ENCODE measurements at places on chromosomes 11 and 22.

DNA sequence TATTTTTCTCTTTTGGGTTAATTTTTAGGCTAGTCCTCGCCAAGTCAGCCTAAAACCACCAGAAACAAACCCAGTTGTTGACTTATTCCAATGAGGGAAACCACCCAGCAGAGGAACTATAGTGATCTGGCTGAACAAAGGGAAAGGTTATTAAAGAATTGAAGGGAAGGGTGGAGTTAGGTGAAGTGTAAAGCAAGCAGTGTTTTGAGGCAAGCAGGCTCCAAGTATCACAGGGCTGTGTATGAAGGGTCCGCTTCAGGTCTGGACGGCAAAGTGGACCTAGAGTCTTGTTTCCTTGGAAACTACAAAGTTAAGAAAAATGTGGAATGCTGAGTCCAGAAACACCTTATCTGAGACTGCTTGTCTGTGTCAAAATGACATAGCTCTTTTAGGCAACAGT, 3.2 kb upstream of the TCN2 start:
- DNase-seq, result no peak

DNA sequence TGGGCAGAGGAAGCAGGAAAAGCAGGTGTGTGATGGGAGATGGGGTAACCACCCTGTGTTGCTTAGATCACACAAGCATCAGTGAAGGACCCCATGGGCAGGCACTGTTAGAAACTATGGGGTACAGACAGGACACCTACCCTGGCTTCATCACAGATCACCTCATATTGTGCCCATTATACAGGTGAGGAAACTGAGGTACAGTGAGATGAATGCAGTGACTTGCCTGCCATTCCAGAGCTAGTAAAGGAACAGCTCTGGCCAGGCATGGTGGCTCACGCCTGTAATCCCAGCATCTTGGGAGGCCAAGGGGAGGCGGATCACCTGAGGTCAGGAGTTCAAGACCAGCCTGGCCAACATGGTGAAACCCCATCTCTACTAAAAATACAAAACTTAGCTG, 5.9 kb upstream of the MARK2 start:
- no peak for DNase-seq

GRCh38 chr11:126280595-126280994, 2.3 kb upstream of the TIRAP start:
- DNase-seq, result no peak

DNA sequence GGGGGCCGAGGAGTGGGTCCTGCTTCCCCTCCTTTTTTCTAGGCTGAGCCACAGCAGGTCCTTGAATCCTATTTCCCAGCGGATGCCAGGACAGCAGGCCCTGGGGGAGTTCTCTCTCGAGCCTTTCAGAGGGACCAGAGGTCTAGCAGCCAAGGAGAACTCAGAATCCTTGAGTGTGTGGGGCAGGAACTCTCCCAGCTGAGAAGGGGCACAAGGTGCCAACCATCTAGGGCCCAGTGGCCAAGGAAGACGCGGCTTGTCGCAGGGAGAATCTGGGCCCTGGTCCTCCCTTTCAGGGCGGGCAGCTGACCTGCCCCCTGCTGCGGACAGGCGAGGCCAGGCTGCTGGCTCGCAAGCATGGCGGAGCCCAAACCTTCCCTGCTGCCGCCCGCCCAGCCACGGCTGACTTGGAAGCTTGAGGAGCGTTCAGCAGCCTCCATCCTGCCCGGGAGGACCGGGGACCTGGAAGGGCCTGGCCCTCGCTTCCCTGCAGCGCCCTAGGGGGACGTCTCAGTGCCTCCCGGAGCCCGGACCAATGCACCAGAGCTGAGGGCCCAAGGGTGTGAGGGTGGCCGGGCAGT, 972 bp upstream of the TSSC4 start:
- DNase-seq, result no peak

DNA sequence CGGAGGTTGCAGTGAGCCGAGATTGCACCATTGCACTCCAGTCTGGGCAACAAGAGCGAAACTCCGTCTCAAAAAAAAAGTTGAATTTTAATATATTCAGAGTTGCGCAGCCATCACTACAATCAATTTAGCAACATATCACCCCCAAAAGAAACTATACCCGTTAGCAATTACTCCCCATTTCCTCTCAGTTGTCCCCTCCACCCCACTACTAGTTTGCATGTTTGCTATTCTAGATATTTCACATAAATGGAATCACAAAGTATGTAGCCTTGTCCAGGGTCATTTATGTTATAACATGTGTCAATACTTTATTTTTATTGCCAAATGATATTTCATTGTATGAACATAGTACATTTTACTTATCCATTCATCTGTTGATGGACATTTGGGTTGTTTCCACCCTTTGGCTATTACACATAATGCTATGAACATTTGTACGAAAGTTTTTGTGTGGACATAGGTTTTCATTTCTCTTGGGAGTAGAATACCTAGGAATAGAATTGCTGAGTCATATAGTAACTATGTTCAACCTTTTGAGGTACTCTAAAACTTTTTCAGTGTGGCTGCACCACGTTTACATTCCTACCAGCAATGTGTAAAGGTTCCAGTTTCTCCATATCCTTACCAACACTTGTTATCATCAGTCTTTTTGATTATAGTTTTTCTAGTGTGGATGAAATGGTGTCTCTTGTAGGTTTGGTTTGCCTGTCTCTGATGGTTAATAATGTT, 2.2 kb downstream of the ZNF143 start:
- no peak for DNase-seq

DNA sequence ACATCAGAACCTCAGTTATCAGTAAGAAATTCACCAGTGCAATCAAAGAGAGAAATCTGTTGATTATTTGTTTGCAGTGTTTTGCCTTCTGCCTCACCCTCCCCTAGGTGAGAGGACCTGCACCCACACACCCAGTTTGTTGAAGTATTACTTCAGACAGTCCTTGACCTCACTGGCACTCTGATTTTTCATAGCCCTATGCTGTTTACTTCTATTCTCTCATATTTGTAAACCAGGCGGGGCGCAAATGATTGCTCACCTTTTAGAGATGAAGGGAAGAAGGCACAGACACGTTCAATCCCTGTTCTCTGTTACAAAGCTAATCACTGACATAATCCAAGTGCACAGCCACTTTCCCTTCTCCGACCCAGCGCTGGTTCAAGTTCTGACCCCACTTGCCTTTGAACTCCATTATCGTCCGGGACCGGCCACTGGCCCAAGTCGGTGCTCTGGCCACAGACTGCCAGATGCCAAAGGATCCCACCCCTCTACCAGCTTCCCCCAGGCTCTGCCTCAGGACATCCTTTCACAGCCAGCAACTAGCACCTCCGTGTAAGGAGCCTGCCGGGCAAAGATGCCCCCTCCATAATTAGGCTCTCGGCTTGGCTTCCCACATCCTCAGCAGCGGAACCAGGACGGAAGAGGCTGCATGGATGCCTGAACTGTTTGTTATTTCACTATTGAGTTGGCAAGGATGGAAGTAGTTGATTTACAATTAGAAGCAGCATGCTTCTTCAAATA, 1.7 kb downstream of the ETS1 start:
- no peak for DNase-seq

DNA sequence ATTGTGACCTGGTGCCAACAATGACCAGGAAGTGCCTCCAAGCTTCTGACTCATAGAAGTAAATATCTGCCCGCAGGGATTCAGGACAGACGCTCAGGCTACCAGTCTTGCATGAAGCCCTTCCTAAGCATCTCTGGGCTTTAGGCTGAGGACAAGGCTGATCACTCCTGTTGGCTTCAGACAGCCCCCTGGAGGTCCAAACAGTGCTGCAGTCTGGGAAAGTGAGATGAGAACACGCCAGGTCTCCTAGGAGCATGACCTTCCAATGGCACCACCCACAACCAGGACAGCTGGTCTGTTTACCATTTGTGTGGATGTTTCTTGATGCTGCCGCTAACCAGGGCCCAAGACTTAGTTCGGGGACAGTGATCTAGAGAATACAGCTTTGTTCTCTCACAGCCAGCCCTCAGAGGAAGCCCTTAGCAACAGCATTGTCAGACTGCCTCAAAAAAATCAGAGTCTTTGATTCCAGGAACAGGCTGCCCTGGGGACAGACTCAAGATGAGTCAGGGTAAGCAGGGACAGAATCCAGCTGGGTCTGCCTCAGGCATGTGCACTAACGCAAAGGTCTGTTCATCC, 111.2 kb downstream of the ZNF280B start:
- DNase-seq, result no peak

DNA sequence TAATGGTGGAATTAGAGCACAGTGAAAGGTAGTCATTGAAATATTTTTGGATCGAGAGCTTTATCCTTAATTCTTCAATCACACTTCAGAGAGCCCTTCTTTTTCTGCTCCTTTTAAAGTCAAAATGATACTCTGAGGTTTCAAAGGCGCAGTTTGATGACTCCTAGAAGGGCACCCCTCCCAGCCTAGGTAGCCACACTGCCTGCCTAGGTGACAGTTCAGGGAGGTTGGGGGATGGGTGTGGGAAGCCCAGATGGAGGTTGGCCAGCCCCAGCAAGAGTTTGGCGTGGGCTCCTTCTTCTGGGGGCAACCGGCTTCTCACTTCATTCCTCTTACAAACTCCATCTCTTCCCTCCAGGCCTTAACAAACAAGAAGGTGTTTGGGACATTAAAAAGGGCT, 28.6 kb upstream of the PHF21A start:
- no peak for DNase-seq

DNA sequence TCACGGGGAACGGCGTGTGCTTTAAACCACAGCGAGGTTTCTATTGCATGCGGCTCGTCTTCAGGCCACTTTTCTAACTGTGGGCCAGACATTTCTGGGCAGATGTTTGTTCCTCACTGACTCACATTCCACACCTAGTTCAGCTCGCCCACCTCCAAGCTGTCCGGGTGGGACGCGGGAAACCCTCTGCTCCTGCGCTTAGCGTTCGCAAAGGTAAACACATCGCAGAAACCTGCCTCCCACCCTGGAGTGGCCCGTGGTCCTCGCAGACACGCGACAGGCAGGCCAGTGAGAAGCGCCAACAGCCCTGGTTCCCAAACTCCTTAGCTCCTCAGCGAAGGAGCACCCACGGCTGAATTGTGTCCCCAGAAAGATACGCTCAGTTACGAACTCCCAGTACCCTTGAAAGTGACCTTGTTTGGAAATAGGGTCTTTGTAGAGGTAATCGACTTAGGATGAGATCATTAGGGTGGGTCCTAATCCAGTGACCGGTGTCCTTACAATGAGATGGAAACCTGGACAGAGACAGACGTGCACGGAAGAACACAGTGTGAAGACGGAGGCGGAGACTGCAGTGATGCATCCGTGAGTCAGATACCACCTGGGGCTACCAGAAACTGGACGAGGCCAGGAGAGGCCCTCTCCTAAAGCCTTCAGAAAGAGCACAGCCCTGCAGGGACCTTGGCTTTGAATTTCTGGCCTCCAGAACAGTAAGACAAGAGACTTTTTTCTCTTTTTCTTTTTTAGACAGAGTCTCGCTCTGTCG, 82.7 kb downstream of the CELSR1 start:
- no peak for DNase-seq

DNA sequence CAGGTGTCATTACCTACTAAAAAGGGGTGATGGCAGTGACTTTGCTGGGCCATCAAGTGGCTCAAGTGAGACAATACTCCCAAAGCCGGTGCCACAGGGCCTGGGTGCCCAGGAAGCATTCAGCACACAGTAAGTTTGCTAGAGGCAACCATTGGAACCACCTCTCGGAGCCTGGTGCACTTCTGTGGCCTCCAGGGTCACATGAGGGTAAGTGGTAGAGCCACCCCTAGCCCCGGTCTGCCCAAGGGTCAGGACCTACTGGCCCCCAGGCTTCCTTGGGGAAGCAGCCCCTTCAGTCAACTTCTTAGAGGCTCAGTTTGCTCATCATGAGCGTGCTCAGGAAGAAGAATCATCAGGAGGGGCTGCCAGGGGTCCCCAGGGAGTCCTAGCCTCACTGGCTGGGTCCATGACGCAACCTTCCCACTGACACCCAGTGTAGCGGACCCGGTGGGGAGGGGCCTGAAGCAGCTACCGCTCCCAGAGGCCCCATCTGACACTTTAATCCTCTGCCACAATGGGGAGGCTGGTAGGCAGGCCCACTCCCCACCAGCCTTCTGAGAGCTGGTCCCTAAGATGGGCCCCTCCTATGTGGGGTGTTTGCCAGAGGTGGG, 17.5 kb upstream of the RASL10A start:
- no peak for DNase-seq

DNA sequence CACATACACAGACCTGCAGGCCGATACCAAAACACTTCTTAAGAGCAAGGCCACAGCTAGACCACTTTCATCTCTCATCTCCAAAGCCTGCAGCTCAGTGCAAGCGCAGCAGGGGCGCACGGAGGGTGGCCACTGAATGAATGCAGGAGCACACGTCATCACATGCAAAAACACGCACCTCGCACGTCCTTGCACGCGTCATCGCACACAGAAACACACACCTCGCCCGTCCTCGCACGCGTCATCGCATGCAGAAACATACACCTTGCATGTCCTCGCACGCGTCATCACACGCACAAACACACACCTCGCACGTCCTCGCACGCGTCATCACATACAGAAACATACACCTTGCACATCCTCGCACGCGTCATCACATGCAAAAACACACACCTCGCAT, 17.2 kb downstream of the IGSF9B start:
- no peak for DNase-seq

DNA sequence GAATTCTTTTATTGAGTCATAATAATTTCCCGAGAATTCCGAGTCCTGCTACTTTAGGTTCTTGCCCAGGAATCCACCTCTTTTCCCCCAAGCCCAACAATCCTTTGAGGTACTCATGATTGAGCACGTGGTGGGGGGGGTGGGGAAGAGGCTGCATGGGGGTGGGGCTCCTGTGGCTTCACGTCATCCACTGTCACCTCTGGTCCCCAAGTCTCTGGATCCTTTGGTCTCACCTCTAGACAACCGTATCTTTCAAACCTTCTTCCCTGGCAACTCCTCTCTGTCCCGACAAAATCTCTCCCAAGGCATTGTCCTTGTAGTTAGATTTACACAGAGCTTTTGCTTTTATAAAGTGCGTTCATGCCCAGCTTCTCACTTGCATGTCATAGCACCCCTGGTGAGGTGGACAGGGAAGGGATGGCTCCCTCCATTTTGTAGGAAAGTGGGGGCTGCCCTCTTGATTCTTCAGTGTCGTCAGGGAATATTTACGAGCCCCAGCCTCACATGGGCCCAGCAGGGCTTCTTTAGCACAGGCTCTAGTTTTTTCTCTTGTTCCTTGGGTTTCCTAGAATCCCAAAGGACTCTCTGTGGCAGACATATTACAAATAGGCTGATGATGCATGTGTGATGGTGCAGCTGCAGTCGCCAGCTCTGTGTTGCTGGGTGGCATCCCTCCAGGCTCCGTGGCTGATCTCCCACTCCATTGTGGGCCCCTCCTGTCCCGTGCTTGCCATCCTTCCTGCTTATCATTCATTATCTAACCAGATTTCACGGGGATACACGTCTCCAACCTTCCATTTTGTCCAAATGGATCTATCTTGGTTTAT, 8.4 kb downstream of the UCP3 start:
- no peak for DNase-seq
